Coronary artery (tissue), 2 donors: ENCODE measurements at places on chromosomes 1 and 21.
A peak's percentile ranks its signal among the peaks of the same experiment; 100 is the strongest.

GRCh38 chr1:68379085-68379478 is 70.7 kb downstream of the RPE65 start:
- no peak for DNase-seq

DNA sequence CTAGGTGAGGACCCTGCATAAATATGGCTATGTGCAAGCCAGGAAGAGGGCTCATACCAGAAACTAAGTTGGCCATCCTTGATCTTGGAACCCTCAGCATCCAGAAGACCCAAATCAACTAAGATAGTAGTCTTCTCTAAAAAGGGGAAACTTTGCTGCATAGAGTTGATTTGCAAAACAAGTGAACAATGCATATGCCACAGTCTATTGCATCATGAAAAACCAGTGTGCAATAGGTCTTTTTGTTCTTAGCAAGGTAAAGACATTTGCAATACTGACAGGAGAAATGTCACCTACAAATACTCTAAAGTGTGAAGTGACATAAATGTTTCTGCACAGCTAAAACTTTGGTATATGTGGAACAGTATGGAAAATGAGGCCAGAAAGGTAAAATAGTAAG is 2.0 kb upstream of the IFI16 start:
- DNase-seq = no peak

DNA sequence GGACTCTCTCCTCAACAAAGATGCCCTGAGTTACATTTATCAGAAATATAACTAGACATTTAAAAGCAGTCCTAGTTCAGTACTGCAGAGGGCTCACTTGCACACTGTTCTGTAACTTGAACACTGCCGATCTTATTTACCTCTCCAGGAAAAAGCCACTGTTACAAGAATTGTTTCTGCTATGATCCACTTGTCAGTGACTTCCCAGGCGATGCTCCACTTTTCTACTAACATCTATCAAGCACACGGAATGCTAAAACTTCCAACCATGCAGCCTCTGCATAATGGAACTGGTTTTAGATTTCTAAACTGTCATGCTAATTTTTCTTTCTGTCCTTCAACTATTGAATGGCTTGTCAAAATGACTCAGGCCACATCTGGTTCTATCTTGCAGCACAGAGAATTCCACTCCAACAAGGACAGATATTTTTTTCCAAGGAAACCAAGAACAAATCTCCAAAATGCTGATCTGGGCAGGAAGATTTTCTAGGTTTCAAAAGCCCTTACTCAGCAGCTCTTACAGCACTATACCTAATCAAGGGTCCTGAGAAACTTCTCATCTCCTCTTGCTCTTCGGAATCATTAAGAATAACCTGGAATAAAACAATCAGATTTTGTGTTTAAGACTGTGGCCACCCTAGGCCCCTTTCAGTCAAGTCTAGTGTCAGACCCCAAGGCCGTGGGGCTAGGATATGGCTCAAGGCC is 9.9 kb downstream of the SEC16B start:
- no peak for DNase-seq

- no peak for DNase-seq
Measured at GRCh38 chr1:31095298-31095981, 29.9 kb upstream of the PUM1 start.

GRCh38 chr1:69523032-69523431 is 44.7 kb upstream of the LRRC7 start:
- DNase-seq = no peak

- DNase-seq = no peak
Measured at GRCh38 chr1:152654110-152654509, 9.1 kb upstream of the LCE2D start.

- DNase-seq = peak; percentile 78
Measured at GRCh38 chr1:182595641-182596240, 6.7 kb upstream of the RNASEL start.

DNA sequence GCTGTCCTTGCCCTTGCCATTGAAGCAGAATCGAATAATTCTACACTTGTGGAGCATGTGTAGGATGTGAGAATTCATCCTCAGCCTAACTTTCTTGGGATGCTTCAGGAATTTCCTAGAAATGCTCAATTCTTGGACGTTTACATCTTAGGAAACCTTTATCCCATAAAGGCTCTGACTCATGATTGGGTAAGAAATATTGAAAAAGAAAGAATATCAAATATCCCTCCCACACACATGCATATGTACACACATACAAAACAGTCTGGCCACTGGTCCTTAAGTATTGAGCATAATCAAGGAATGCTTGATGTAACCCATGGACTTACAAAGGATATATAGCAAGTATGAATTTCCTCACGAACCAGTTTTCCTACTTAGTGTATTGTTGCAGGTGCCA is 83.9 kb upstream of the IPO9 start:
- DNase-seq = no peak

GRCh38 chr1:15323351-15323988 is 76.4 kb downstream of the FHAD1 start:
- no peak for DNase-seq

DNA sequence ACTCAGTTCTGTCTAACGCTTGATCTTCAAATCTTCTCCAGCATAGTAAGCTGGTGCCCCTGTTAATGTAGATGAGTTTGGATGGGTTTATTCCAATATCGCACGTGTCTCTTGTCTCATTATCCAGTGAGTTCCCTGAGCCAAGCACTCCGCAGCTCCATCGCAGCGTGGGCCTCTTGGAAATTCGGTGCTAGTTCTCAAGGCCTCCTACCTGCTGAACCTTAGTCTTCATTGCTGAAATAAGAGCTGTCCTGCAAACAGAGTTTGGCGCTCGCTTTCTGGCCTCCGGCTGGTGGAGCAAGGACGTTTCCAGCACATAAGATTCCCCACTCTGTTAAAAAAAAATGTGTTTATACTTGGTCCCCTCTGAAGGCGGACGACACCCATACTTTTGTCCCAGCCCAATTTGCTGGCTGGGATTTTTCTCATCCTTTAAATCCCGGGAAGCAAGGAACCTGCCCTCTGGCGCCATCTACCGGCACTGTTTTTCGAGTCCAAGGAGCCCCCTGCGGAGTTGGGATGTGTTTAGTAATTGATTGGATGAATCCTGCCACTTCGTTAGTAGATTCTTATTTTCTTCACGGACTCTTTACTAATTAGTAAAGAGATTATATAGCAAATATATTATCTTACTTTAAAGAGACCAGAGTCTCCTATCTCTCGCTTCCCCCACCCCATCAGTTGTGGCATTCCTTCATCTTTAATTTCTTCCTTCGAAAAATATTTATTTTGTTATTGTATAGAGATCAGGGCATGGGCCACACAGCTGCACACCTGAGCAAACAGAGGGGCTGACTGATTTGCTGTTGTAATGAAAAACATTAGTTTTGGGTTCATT is 14.7 kb downstream of the JUN start:
- no peak for DNase-seq

DNA sequence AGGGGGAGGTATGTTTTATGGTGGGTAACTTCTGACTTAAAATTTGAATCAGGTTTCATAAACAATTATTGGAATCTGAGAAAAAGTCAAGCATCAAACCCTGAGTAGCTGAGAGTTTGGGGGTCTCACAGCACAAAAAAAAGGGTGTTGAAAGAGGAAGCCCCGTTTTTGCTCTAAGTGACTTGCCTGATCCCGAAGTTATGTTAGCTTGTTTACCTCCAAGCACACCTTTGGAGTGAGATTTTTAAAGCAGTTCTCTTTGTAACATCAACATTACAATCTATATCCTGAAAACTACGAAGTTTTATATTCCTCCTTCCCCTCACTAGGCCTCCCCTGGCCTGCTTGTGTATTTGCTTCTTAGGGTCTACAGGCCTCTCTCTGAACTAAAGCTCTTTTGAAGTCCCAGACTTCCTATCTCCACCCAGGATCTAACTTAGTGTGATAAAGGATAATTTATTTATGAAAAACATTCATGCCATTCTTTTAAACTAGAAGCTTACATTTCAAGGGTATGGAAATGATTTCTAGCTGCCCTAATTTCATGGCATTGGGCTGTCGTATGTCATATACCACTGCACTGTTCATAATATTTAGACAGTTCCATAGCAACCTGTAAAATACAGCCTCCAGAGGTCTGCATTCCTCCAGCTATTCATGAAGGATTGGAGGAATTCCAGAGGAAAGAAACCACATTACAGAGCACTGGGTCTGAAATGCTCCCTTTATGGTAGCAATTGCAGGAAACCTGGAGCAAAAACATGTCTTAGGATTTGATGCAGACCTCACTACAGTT is 36.1 kb upstream of the RGS1 start:
- DNase-seq = no peak

- DNase-seq = no peak
Measured at GRCh38 chr21:17214801-17215200, 298.0 kb upstream of the CXADR start.

- no peak for DNase-seq
Measured at GRCh38 chr1:85894651-85895050, 186.4 kb upstream of the ZNHIT6 start.

GRCh38 chr1:156814571-156815260 is 1.9 kb downstream of the SH2D2A start:
- no peak for DNase-seq

- no peak for DNase-seq
Measured at GRCh38 chr1:211037095-211037494, 96.9 kb downstream of the KCNH1 start.

DNA sequence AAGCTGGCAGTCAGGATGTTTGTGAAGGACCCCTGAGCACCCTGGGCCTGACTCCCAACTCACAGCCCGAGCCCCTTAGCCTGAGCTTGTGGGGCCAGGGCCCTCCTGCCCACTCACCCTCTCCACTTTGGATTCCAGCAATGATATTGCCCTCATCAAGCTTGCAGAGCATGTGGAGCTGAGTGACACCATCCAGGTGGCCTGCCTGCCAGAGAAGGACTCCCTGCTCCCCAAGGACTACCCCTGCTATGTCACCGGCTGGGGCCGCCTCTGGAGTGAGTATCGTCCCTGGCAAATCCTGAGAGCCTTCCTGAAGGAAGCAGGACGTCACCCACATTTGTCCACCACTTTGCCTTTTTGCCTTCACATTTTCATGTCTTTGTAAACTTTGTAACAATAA is 5.0 kb downstream of the CTRC start:
- DNase-seq = no peak

GRCh38 chr1:229778794-229779193 is 152.7 kb downstream of the URB2 start:
- peak; percentile 17 for DNase-seq

GRCh38 chr1:113749402-113749801 is 9.9 kb downstream of the PHTF1 start:
- DNase-seq = no peak

DNA sequence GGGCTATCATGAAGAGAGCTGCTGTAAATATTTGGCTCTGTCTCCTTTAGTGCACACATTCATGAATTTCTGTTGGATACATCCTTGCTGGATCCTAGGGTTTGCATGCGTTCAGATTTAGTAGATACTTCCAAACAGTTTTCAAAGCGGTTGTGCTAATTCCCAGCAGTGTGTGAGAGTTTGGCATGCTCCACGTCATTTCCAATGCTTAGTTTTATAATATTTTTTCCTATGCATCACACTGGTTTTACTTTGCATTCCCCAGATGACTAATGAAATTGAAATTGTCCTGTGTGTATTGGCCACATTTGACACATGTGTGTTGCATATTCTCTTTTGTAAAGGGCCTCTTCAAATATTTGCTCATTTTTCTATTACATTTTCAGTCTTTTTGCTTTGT is 18.5 kb upstream of the AADACL3 start:
- DNase-seq = no peak
